ENCODE measurements at places on chromosomes 6 and 20.
A peak's percentile ranks its signal among the peaks of the same experiment; 100 is the strongest.

GRCh38 chr6:15495375-15495901, 167.4 kb downstream of the DTNBP1 start:
- peak; percentile 67 for DNase-seq

DNA sequence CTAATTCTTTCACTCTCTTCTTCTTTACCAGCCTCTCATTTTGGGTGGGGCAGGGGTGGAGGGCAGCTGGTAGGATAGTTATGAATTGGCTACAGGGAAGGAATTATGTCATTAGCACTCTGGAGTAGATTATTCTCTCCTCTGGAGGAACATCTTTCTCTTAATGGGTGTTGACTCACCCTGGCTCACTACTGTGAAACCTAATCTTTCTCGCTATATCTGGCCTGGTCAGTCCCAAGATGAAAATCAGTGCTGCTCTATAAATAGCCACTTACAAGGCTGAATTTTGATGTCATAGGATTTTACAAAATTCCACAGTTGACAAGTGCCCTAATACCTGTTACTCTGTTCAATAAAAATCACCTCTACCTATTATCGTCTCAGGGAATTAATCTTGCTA, 151.3 kb downstream of the COL9A1 start:
- no peak for DNase-seq

- no peak for DNase-seq
These were observed 821 bp downstream of the DHX35 start for GRCh38 chr20:38962928-38963401.

DNA sequence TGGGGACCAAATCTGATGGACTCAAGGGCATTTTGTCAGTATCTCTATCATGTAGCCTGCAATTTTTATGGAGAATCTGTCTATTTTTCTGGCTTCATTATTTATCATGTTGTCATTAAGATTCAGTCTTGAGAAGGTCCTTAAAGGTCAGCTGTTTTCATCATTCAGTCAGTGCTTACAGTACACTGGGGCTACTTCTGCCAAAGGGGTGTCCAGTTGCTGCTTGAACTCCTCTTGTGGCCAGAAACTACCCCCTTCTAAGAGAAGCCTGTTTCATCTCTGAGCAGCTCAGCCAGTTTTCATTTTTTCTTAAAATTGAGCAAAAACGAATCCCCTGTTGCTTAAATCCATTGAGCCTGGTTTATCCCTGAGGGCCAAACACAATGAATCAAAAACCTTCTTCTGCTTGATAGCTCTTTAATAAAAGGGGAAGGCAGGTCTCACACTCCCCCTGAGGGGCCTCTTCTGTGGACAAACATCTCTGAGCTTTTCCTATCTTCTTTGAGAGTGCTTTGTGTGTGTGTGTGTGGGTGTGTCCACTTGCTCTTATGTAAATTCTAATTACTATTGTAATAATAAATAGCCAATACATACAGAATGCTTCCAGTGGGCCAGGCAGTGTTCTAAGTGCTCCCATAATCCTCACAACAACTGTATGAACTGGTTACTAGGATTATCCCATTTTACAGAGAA, 172.2 kb downstream of the PLCB1 start:
- no peak for DNase-seq

GRCh38 chr6:11538052-11538818, 686 bp downstream of the TMEM170B start:
- DNase-seq: peak; percentile 44

DNA sequence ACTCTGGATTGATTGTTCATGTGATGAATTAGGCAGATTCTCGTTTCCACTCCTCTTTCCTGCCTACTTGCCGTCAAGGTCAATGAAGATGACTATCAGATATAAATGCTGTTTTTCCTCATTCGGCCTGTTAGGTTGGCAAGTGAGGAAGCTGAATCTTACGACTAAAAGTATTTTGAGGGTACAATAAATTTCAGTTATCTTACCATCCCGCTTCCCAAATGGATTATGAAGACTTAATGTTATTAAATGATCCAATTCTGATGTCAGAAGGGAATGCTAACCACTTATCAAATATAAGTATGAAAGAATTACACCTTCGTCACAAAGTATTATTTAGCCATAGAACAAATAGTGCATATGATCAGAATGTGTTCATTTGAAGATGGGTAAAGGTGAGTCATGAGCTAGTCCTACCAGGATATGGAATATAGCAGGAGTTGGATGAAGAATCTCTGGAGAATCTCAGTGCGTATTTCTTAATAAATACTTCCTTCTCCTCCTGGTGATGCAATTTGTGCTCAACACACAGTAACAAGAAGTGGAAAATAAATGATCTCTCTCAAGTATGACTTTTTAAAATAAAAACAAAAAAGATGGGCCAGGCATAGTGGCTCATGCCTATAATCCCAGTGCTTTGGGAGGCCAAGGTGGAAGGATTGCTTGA, 4.6 kb downstream of the GPLD1 start:
- no peak for DNase-seq

DNA sequence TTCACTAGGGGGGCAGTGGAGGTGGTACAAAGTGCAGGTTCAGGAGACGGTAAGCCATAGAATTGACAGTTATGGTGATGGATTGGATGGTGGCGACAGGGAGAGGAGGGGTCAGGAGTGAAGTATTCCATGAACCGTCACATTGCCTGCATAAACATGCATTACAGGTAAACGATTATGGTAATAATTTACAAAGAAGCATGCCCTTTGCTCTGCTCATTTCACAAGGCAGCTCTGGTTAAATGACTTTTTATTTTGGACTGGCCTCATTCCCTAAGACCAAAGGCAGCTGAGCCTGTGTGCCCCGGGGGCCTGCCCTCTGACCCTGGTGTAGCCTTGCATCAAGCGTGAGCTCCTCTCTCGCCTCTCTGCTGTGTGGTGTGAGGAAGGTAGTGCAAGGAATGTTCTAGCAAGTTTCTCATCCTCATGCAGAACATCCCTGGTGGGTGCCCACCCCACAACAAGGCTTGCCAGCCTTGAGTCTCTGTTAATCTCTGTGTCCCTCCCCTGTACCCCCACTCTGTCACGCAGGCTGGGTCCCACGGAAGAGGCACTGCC, 59.0 kb downstream of the PPP1R14C start:
- DNase-seq: no peak

DNA sequence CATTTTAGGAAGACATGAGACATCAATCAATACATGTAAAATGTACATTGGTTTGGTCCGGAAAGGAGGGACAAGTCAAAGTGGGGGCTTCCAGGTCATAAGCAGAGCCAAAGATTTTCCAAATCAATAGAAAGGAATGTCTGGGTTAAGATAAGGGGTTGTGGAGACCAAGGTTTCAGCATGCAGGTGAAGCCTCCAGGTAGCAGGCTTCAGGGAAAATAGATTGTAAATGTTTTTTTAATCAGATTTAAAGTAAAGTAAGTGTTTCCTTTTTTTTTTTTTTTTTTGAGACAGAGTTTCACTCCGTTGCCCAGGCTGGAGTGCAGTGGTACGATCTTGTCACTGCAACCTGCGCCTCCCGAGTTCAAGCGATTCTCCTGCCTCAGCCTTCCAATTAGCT, 16.8 kb upstream of the SERPINB9 start:
- DNase-seq: no peak

- DNase-seq: no peak
These were observed 23.2 kb upstream of the AKIRIN2 start for GRCh38 chr6:87724983-87725811.

- DNase-seq: no peak
These were observed 77.1 kb downstream of the LMBRD1 start for GRCh38 chr6:69719602-69720193.

Data from left hindlimb (tissue), 1 donor.